Left ventricle myocardium inferior (tissue), 1 donor: ENCODE measurements at places on chromosomes 12 and 14.

DNA sequence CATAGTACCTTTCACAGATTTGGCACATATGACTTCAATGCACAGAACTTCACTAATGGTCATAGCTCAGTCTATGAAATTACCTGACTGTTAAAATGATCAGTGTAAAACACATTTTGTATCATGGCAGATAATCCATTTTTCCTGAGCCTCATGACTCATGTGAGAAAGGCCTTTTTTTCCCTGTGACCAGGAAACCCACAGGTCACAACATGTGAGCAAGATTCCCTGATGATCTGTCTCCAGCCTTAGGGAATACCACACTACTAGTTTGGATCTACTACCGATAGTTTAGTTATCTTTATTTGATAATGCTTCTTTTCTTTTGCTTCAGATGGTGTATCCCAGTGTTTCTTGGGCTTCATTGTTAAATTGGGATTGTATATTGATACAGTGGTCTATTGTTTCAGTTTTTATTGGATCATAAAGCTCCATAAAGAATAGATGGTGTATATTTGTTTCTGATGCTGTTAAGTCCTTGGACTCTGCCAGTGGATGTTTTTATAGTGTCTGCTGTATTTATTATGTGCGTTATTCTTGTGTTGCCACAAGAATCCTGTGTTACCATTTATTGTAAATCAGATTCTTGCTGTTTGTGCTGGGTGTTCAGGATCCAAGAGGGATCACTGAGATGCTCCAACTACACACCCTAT, 248.7 kb upstream of the PELI2 start:
- no peak for DNase-seq

DNA sequence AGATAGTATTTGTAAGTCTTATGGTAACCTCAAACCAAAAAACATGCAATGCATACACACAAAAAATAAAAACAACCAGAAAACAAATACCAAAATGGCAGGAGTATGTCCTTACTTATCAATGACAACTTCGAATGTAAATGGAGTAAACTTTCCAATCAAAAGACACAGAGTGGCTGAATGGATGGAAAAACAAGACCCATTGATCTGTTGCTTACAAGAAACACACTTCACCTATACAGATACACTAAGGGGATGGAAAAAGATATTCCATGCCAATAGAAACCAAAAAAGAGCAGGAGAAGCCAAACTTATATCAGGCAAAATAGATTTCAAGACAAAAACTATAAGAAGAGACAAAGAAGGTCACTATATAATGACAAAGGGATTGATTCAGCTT, 8.7 kb upstream of the DCAF5 start:
- no peak for DNase-seq

- no peak for DNase-seq
Observed at GRCh38 chr12:10701131-10701681, 21.9 kb downstream of the YBX3 start.

DNA sequence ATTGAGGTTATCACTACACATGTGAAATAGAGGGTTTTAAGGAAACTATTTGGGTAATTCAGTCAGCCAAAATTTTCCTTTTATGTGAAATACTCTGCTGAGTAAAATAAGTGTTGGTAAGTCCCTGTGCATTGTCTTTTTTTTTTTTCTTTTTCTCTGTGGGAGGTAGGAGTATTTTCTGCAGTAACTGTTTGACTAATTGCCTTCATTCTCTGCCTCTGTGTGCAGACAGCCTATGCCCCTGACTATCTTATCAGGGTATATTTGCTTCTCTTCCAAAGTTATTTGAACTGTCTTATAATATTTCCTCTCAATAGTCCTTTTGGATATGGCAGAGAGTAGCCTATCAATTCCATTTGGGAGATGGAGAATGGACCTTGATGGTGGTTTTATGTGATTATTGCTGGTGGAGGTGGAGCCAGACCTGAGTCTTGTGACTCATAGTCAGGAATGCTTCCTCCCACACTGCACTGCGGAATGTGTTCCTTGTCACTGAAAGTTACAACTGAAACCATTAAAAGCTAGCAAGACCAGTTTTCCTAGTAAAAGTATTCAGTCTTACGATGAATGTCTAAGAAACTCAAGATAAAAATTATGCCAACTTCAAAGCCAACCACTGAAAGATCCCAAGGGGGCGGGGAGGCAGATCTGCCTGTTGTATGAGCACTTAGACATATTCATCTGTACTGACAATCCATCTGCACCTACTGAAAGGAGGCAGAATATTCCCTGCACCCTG, 40.9 kb upstream of the STXBP6 start:
- DNase-seq = no peak

DNA sequence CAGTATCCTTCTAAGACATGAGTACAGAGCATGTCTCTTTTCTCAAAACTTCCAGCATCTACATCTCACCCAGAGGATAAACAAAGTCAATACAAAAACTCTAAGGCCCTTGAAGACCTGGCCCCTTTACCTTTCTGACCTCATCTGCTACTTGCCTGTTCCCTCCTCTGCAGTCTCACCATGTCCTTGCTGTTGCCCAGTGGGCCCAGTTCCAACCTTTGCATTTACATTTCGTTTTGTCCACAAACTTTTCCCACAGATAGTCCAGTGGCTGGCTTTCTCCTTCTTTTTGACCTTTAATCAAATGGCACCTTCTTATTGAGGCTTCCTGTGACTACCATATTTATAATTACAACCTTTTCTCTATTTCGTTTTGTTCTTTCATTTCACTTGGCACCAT, 1.6 kb downstream of the IRAK4 start:
- no peak for DNase-seq

DNA sequence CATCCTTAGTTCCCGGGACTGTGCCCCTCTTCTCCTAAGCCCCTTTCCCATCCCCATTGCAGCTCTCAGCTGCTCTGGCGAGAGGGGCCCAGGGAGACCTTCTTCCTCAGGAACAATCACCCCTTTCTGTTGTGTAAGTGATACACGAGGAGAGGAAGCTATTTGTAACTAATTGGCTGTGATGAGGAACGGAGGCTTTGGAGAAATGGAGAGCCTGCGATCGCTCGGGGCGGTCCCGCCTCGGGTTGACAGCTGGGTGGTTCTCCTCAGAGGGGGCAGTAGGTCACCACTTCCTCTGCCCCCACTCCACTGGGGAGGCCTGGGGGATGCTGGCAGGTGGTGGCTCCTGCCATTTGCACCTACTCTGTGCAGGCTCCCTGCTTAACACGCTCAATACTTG, 6.6 kb upstream of the PGF start:
- DNase-seq = no peak
